Activated B cell treated with CpG ODN at 0.5 μM for 24 hours (primary cell): ENCODE measurements at places on chromosomes 12 and 14. TPM values are rescaled to one million over a fixed set of nuclear protein-coding genes. Genes with fewer than 3 reads are reported as not detected.

DNA sequence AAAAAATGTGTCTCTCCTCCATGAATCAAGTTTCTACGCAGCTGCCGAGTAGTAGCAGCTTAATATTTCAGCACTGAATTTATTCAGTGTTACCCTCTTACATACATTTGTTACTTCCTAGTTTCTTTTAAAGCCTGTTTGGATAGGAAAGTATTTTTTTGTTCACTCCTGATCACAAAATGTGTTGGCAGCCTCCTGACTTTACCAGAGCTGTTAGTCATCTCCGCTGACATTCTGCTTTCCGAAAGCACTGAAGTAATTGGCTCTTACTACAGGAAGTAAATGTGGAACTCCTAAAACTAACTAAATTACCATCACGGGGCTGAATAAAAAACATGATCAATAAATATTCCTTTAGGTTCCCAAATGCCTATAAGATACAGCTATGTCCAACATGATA is 225.5 kb downstream of the EPS8 start:
- H3K4me3 ChIP-seq = peak overlapping the region; percentile 81
- no peaks in the 10 kb centered on the region for H3K27me3 ChIP-seq
- peaks cover 24% of the 10 kb centered on the region for H3K4me1 ChIP-seq
- H3K36me3 ChIP-seq = peaks cover 62% of the 10 kb centered on the region
- peak overlapping the region; percentile 86 for H3K27ac ChIP-seq
- DNase-seq = no peak

GRCh38 chr12:110775997-110776396 is 33.3 kb upstream of the PPP1CC start:
- H3K4me1 ChIP-seq = peaks cover 28% of the 10 kb centered on the region

- no peak for DNase-seq
- H3K27me3 ChIP-seq = no peaks in the 10 kb centered on the region
- no peak overlapping the region for H3K27ac ChIP-seq
- no peak overlapping the region for H3K4me3 ChIP-seq
Observed at GRCh38 chr14:38080696-38081095, 127.0 kb upstream of the SSTR1 start.

- no peaks in the 10 kb centered on the region for H3K4me1 ChIP-seq
- no peak for DNase-seq
- H3K27me3 ChIP-seq = no peaks in the 10 kb centered on the region
- no peaks in the 10 kb centered on the region for H3K36me3 ChIP-seq
- H3K27ac ChIP-seq = no peak overlapping the region
Observed at GRCh38 chr14:75907756-75908359, 73.9 kb downstream of the TGFB3 start.

DNA sequence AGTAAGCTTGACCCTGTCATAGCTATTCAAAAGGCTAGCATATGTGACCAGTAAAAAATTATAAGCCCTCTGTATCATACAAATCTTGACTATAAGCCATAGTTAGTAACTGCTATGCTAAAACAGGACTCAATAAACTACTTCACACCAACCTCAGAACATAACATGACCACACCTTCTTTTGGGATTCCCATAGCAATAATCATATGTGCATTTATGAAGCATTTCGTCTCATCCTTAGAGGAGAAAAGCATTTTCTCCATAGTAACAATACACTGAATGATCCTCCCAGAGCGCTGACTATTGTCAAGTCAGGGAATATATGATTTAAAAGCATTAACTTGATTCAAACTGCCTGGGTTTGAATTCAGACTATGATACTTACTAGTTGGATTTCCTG is 46.2 kb downstream of the GRIN2B start:
- H3K36me3 ChIP-seq = no peaks in the 10 kb centered on the region
- H3K4me3 ChIP-seq = no peak overlapping the region
- peaks cover 7% of the 10 kb centered on the region for H3K4me1 ChIP-seq
- no peaks in the 10 kb centered on the region for H3K27me3 ChIP-seq
- no peak overlapping the region for H3K27ac ChIP-seq
- no peak for DNase-seq

- H3K4me1 ChIP-seq = peaks cover 3% of the 10 kb centered on the region
- H3K36me3 ChIP-seq = no peaks in the 10 kb centered on the region
- no peaks in the 10 kb centered on the region for H3K27me3 ChIP-seq
- H3K27ac ChIP-seq = peak overlapping the region; percentile 33
Observed at GRCh38 chr14:21557084-21557901, 22.6 kb downstream of the OR10G3 start.

GRCh38 chr14:83624541-83624940 is 1905.4 kb upstream of the FLRT2 start:
- no peak overlapping the region for H3K4me3 ChIP-seq
- no peak overlapping the region for H3K27ac ChIP-seq
- no peaks in the 10 kb centered on the region for H3K4me1 ChIP-seq
- no peak for DNase-seq
- no peaks in the 10 kb centered on the region for H3K36me3 ChIP-seq
- no peaks in the 10 kb centered on the region for H3K27me3 ChIP-seq

DNA sequence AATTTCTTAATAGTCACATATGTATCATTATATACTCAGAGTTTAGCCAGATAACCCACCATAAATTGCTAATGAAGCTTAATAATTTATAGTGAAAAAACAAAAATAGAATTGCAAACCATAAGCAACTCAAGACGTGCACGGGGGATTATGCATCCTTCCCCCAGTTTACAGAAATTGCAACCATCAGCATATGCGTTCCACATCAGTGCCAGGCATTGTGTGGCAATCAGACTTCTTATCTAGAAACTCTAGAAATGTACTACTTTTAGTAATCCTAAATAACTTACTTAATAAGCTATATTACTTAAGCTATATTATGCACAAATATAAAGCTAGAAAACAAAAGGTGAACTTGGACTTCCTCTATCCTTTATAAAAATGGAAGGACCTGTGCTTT is 115.8 kb downstream of the CRADD start:
- no peak for DNase-seq
- H3K36me3 ChIP-seq = peaks cover under 1% of the 10 kb centered on the region
- H3K4me3 ChIP-seq = no peak overlapping the region
- no peak overlapping the region for H3K27ac ChIP-seq
- no peaks in the 10 kb centered on the region for H3K27me3 ChIP-seq

SOAT2 gene
- not detected in 2 replicates for total RNA-seq
